ENCODE measurements at places on chromosomes 11 and 22. TPM values are rescaled to one million over a fixed set of nuclear protein-coding genes. Genes with fewer than 3 reads are reported as not detected.

DNA sequence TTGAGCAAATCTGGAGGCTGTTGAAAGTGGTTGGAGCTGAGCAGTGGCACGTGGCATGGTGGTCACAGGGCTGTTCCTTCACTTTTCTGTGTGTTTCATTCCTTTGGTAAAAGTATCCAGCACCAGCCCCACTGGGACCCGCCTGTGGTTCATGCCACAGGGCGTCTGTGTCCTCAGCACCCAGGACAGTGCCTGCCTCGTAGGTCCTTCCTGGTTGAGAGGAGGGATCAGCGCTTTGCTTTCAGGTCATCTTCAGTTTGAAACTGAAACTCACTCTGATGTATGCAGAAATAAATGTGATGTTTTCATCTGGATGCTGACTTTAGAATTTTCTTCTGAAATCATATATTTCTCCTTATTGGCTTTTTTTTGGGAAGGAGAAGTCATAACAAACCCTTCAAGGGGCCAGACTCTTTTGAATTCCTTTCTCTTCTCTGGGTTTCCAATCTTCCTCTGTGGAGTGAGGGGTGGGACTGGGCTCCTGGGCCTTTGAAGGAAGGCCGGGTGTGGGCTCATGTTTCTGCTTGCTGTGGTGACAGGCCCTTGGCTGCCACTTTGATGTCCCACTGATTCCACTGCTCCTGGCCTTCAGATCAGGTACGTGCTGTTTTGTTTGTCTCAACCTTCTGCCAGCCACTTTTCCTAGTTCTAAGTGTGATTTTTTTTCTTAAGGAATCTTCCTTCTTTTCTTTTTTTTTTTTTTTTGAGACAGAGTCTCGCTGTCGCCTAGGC, 26.2 kb downstream of the TBC1D22A start:
- no peak for DNase-seq
- peaks cover 23% of the 10 kb centered on the region for H3K4me1 ChIP-seq
- no peak overlapping the region for H3K27ac ChIP-seq
- no peak overlapping the region for H3K4me3 ChIP-seq

- no peak overlapping the region for H3K27ac ChIP-seq
- H3K4me1 ChIP-seq, result no peaks in the 10 kb centered on the region
- no peaks in the 10 kb centered on the region for H3K36me3 ChIP-seq
- H3K4me3 ChIP-seq, result no peak overlapping the region
These were observed 293.8 kb downstream of the BRD1 start for GRCh38 chr22:49533886-49534285.

The SPI1 gene
- 15.5 TPM for total RNA-seq

The PAX6 gene
- not detected for total RNA-seq

DNA sequence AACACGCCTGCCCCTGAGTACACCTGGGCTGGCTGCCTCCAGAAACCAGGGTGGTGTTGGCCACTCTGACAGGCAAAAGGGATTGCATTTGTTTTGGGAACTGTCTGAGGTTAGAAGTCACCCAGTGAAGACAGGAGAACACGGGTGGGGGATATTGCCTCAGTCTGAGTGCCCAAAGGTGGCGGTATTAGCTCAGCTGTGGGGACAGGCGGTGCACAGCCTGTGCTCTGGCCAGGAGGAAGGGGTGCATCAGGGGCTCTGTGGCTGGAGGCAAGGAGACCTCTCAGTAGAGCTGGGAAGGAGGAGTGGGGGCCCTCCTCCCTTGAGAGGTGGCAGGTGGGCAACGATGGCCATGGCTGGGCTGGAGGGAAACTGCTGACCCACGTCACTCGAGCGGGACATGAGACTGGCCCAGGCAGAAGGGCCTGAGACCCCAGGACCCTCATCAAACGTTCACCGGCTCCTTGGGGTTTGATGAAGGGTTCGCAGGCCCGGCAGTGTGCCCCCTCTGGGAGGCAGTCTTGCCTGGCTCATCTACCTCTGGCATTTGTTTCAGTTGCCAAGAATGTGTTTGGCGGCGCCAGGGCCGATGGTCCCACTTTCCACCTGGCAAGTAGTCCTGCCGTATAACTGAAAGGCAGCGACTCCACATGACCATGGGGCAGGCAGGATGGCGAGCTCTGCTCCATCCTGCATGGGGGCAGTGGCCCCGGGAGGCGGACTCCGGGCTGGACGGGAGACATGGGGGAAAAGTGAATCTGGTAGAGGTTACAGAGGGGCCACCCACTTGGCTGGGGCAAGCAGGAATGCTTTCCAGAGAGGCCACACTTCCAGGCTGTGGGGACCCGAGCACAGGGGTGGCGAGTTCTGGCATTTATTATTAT, 52.8 kb upstream of the SMIM38 start:
- no peak overlapping the region for H3K27ac ChIP-seq
- H3K36me3 ChIP-seq, result no peaks in the 10 kb centered on the region
- DNase-seq, result no peak
- peaks cover 26% of the 10 kb centered on the region for H3K4me1 ChIP-seq

DNA sequence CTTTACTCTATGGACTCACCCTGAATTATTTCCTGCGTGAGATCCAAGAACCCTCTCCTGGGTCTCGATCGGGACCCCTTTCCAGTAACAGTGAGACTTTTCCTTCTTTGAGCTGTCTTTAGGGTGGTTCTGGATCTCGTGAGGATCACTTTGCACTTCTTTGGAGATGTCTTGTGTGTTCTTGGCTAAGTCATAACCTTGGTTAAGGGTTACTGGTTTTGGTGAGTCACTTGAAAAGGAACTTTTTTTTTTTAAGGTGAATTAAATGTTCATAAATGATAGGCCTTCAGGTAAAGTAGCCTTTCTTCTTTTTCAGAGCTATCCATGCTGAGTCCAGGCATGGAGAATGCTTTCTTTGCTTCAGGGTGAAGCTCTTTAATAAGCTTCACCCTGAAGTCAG, 19.4 kb upstream of the GSTP1 start:
- H3K27me3 ChIP-seq, result no peaks in the 10 kb centered on the region
- no peaks in the 10 kb centered on the region for H3K36me3 ChIP-seq
- peaks cover 14% of the 10 kb centered on the region for H3K4me1 ChIP-seq
- no peak overlapping the region for H3K4me3 ChIP-seq
- no peak for DNase-seq
- no peak overlapping the region for H3K27ac ChIP-seq

The KRTAP5-8 gene
- not detected for total RNA-seq

Data from vagina (tissue), 2 donors.